ENCODE measurements at places on chromosomes 11 and 22. TPM values are rescaled to one million over a fixed set of nuclear protein-coding genes. Genes with fewer than 3 reads are reported as not detected.

MMP12 gene
- total RNA-seq, result 1.5 TPM

DNA sequence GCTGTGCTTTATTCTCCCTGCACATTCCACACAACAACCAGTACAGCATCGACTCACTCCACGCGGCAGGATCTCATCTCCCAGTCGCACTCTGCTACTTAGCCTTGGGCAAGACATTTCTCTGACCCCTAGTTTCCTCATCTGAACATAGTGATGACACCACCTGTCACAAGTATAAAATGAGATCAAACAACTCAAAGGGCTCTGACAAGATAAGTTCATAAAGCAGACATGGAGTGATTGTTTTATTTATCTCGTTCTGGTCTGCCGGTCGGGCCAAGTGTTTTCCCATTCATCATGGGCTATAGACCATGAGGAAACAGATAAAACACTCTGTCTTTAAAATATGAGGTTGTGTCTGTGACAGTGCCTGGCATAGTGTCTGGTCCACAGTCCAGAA, 35.0 kb downstream of the DSCAML1 start:
- no peak for DNase-seq

DNA sequence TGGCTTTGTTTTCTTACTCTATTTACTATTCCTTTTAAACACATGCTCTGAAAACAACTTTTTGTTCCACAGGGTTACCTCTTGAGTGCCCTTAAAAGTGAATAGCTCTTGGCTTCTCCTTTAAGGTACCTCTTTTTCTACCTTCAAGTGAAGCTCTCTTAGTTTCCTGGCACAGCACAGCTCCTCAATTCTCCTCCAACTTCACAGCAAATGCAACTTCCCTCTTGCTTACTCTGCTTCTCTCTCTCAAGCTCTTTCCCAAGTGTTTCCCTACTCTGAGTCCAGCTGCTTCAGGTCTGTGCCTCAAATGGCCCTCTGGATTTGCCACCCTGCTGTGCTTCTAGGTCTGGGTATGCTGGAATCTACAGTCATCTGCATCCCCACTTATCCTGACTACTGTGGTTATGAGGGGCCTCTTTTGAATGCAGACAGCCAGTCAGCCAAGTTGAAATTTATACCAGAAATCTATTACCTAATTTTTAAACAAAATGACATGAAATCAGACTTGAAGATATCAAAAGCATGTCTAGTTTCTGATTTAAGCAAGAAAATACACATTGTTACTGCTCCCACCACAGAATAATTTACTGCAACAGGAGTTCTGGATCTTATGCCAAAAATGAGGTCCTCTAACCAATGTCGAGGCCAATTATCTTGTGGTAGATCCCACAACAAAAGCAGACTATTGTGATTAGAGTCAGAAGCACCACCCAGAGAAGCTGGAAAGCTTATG, 371.1 kb downstream of the SOX6 start:
- peak; percentile 93 for DNase-seq

GAS2 gene
- 7.6 TPM for total RNA-seq

OR8G5 gene
- not detected for total RNA-seq

DNA sequence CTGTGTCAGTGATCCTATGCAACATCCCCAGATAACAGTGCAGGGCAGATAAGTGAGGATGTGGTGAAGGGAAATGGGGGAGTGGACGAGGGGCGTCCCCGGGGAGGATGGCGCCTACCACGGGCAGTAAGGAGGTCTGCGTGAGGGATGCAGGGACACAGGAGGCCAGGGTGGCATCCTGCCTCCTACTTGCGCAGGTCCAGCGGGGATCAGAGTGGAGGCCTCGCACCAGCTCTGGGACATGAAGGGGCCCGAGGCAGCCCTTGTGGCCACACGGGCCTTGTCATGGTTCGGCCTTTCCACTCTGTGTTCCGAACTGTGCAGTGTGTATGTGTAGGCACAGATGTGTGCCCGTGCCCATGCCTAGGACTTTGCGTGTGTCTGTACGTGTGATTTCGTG, 1227.5 kb downstream of the BRD1 start:
- DNase-seq, result no peak

GRCh38 chr11:130979386-130979972, 63.2 kb upstream of the SNX19 start:
- peak; percentile 18 for DNase-seq

TMEM191B gene
- not detected for total RNA-seq

MN1 gene
- total RNA-seq, result 0.79 TPM

GRCh38 chr11:119990309-119991021, 147.4 kb downstream of the TRIM29 start:
- no peak for DNase-seq

GRCh38 chr22:25572708-25573171, 8.3 kb downstream of the GRK3 start:
- DNase-seq, result no peak

GRCh38 chr11:89493431-89493830, 2.3 kb upstream of the NOX4 start:
- DNase-seq, result no peak

CHRM1 gene
- total RNA-seq, result not detected

DNA sequence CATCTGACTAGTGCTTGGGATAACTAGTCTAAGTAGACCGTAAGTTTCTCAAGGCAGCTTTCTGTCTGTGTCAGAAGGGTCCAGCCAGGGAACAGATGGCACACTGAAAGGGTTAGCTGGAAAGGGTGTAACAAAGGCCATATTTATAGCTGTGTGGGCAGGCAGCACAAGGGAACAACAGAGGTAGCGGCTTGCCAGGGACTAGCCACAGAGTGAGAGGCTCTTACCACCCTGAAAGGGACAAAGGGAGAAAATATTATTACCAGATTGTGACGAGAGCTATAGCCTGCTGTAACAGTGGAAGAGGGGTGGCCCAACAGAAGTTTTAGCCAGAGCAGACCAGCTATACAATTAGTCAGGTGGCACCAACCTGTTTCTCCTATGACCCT, 129.4 kb downstream of the CCDC34 start:
- no peak for DNase-seq

DNA sequence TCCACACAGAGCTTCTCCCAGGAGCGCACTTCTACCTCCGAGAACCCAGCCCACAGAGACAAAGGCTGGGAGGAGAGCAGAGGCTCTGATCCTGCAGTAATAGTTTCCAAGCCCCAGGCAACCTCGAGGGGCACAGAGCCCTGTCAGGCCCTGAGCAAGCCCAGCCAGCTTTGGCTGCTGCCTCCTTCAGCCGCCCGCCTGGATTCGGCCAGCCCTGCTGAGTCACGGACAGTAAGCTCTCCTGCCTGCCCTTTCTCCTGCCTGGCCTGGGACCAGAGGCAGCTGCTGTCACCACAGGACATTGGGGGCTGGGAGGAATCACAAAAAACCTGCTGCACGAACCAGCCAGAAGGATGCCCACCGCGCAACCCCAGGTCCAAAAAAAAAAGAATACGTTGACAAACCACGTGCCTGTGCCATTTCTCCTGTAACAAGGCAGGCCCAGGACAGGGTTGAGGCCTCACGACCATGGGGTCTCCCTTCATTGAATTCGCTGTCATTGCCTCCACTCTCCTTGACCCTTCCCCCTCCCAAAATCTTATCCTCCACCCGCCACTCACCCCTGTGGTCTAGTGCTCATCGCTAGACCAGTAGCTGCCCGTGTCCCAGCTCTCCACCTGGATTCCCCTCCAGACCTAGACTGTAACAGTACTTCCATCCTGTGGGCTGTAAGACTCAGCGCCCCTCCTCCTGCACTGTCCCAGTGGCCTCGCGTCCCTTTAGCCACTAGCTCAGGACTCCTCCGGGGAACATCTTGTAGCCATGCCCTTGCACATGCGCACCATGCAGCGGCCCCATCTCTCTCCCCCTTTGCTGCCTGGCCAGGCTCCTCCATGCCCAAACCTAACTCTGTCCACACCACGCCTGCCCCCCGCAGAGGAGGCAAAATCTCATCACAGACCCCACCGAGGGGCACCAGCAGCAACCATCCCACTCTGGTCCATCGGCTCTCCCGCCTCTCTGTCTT, 7.4 kb upstream of the SLC22A12 start:
- DNase-seq, result peak; percentile 76
